ENCODE measurements at places on chromosomes 1 and 21.

DNA sequence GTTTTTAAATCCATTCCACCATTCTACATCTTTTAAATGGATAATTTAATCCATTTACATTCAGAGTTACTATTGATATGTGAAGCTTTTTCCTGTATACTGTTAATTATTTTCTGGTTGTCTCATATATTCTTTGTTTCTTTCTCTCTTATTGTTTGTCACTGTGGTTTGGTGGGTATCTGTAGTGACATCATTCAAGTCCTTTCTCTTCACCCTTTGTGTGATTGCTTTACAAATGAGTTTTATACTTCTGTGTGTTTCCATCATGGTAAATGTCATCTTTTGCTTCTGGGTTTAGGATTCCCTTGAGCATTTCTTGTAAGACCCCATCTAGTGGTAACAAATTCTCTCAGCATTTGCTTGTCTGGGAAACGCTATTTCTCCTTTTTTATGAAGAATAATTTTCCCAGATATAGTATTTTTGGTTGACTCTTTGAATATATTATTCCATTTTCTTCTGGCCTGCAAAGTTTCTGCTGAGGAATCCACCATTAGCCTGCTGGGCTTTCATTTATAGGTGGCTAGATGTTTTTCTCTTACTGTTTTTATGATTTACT lies 10.2 kb downstream of the LY9 start:
- DNase-seq = no peak

DNA sequence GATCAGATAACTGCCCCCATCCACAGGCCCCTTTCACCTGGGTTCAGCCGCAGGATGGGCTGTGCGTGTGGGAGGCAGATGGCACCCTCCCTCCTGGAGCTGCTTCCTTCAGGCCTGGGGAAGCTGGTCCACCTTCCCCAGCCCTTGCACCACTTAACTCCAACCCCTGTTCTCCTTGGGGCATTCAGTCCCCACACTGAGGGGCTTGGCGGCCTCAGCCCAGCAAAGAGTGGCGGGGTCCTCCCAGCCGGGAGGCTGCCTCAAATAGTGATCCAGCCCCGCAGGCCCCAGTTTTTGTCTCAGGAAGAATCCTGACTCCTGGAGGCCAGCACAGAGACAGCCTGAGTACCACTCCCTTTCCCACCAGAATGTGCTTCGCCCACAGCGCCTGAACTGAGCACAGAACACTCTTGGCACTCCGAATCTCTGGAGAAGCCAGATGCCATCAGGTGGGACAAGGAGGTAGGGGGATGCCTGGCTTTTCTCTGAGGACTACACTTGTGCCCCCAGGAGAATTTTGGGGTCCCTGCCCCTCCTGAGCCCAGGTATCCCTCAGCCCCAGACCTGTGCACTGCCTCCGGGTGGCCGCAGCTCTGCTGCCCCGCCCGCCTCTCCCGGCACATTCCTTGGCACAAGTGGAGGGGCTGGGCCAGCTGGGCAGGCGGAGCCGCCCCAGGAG lies 936 bp downstream of the PAQR6 start:
- no peak for DNase-seq

DNA sequence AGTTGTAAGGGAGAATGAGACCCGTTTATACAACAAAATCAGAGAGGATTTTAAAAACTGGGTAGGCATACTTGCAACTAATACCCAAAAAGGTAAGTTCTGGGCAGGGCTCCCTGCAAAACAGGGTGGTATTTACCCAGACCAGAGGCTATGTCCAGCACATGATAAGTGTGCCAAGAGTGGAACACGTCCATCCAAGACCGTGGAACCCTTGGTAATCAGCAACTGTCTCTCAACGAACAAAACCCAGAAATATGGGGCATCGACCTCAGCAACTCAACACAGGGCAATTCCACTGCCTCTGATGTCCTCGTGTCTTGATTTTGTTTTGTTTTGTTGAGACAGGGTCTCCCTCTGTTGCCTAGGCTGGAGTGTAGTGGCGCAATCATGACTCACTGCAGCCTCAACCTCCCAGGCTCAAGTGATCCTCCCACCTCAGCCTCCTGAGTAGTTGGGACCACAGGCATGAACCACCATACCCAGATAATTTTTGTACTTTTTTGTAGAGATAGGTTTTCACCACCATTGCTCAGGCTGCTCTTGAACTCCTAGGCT lies 26.7 kb upstream of the MX1 start:
- no peak for DNase-seq

DNA sequence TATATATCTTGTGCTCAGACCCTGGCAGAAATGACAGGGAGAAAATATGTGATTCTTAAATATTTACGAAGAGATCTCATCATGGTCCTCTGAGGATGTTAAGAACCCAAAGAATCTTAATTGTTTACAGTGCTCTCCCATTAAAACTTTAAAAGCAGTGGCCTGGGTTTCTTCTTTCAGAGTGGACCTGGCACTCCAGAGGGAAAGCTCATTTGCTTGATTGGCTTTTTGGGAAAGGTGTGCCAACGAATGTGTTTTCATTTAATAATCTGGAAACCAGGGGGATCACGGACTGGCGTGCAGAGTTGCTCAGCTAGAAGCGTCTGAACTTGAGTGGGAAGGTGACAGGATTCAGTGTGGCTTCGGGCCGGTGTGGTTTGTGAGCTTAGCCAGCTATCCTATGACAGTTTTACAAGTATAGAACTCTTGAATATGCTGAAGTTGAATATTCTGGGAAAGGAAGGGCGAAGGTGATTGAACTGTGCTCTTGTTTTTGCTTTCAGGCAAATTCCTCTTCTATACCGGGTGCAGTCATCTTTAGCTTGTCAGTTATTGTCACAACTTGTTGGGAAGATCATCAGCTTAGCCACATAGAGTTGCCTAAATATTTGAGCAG lies 154.8 kb downstream of the C1orf21 start:
- DNase-seq = peak; percentile 30

DNA sequence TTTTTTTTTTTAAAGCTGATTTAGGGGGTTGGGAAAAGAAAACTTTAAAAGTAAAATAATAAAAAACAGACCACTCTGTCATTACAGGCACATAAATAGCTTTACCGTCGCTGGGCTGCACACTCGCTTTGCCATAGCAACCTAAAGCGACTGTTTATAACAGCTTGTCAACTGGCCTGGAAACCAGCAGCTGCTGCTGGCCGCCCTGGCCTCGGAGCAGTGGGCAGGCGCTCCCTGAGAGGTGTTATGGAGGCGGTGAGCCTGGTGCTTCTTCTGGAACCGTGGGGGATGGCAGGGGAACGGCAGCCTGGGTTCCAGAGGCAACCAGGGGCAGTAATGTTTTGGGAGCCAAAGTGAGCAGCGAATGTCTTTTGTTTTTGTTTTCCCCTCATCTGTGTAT lies 45.7 kb downstream of the ATP2B4 start:
- DNase-seq = peak; percentile 96

GRCh38 chr1:181117648-181118449 lies 29.3 kb downstream of the IER5 start:
- no peak for DNase-seq

- no peak for DNase-seq
Measured at GRCh38 chr21:33883118-33883517, 32.5 kb downstream of the ATP5PO start.

Measured in tongue (tissue), 3 donors.